IPS DF 6.9 (cell line): ENCODE measurements at places on chromosomes 3 and 15.

DNA sequence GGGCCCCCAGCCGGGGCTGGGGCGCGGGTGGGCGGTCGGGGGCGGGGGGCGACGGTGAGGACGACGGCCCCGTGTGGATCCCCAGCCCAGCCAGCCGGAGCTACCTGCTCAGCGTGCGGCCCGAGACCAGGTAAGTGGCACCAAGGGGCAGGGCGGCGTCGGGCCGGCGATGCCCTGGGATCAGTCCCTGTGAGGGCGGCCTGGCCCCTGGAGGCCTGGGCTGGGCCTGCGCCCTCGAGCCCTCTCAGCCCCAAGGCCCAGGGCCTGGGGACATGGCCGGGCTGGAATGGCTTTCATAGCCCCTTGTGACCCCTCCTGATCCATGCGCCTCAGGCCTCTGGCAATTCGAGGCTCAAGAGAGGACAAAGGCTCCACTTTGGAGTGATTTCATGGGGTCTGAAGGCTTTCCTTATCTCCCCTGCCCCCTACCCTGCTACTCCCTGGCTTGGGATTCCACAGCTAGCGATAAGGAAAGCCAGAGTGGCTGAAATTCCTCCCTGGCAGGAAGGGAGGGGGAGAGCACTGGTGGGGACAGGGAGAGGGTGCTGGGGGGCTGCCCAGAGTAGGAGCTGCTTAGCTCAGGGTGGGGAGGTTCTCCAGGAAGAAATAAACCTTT lies 418 bp downstream of the ALPK3 start:
- DNase-seq = no peak

DNA sequence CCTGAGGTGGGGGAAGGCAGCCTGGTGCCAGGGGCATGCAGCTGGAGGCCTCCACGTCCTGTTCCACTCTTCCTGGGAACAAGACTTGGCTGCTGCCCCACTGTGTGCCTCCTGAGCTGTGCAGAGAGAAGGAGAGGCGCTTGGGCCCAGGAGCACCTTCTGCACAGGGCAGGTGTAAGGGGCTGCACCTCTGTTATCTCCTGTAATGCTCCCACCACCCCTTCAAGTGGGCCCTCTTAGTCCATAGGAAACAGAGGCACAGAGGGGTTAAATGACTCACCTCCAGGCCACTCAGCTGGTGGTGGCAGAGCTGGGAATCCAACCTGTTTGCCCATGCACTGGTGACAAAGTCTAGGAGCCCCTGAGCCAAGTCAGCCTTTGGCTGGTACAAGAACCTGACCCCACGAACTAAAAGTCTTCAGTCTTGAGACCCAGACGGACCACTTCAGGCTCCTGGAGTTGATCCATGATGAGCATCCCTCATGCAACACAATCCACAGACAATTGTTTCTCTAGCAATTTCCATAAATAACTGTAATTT lies 93.2 kb downstream of the IQSEC1 start:
- no peak for DNase-seq

- DNase-seq = no peak
These were observed 80.8 kb downstream of the RARB start for GRCh38 chr3:25508901-25509300.

GRCh38 chr3:175546115-175546514 lies 687.0 kb downstream of the NAALADL2 start:
- DNase-seq = no peak

DNA sequence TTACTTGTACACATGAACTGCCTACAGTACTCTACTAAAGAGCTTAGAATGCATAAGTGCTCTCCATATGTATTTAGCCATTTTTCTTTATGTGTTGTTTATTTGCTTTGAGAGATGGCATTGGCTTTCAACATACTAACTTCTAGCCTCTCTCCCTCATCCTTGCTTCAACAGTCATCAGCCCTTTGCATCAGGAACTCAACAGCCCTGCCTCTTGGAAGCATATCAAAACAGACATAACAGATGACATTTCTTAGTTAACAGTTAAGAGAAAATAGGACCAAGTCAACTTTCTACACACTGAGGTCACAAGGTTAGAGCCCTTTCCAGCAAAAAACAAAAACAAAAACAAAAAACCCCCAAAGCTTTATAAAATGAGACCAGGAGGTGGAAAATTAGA lies 145.6 kb downstream of the TCF12 start:
- no peak for DNase-seq

GRCh38 chr3:177563243-177563780 lies 366.0 kb upstream of the TBL1XR1 start:
- DNase-seq = no peak

GRCh38 chr3:161150001-161150525 lies 44.9 kb upstream of the B3GALNT1 start:
- no peak for DNase-seq

DNA sequence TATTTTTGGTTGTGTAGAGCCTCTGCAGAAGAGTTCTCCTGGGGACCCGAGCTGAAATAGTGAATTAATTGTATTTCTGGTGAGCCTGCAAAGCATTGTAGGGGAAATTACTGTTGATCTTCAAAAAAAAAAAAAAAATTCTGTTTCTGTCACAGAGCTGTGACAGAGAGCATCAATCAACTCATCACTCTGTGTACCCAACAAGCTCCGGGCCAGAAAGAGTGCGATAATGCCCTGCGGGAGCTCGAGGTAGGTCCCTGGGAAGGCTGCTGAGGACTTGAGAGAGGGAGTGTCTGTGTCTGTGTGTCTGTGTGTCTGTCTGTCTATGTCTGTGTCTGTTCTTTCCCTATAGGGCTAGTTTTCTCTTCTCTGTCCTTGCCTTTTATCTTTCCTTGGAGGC lies 294.4 kb upstream of the TPM1 start:
- DNase-seq = no peak
